NCI-H2029 treated with DMSO at 0.1 percent for 48 hours (cell line): ENCODE measurements at places on chromosomes 7 and 10.

DNA sequence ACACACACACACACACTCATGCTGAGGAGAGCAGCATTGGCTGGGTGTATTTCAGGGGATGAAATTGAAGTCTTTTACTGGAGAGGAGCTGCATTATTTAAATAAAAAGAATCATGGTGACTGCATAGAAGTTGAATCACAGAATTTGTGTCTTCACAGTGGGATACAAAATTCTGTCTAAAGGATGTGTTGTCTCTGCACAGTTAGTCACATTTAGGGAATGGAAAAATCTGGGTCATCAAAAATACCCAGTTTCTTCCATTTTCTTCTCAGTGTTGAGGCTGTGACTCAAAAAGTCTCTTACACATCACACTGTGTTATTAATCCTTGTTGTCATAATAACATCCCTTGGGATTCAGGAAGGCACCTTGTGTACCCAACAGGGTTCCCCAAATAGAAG is 10.9 kb downstream of the PAPSS2 start:
- DNase-seq: no peak

GRCh38 chr10:103145860-103146466 is 47.1 kb downstream of the NT5C2 start:
- DNase-seq: no peak

DNA sequence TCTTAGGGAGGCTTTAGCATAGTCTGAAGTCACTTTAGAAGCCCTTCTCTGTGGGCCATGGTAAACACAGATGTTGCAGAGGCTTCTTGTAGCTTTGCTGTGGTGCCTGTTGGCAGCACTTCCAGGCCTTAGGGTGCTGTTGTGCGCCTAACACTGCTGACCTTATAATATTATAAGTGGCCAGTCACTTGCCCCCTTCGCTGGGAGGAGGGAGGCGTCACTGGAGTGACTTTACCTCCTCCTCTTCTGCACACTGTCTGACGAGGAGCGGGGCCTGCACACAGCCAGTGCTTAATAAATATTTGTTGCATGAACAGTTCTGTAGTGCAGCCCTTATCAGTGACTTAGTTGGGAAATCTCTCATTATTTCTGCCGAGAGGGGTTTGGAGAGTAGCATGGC is 63.3 kb downstream of the WDR37 start:
- no peak for DNase-seq

GRCh38 chr10:73095481-73096021 is 1.1 kb downstream of the P4HA1 start:
- DNase-seq: no peak

GRCh38 chr10:110074298-110074697 is 66.5 kb downstream of the ADD3 start:
- DNase-seq: no peak

DNA sequence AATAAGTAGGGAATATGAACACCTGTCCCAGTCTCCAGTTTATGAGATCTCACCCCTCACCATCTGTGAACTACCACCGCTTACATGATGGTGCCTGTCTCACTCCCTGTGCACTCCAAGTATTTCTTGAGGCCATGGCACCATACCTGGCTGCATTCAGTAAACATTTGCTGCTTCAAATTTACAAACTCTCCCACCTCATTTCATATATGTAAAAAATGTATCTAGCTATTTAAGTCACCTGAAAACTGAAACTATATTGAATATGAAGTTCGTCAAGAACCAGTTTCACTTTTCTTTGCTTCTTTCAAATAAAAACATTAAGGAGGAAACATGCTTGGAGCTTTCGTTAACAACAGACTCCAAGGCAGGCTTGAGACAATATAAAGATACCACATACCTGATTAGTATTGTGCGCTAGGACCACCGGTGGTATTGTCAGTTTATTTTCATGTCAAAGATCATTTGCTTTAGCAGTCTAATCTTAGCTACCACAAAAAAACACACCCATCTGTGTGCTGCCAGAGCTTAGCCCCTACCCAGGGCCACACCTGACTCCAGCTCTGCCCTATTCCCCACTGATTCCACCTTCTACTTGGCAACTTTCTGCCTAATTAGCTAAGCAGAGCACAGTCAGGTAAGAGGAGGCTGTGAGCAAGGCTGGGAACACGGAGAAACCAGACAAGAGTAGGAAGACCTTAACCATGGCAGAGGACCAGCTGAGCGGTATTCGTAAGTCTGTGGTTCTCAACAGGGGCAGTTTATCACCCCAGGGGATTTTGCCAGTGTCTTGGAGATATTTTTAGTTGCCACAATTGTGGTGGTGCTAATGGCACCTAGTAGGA is 92.0 kb downstream of the ZFAND4 start:
- DNase-seq: no peak

DNA sequence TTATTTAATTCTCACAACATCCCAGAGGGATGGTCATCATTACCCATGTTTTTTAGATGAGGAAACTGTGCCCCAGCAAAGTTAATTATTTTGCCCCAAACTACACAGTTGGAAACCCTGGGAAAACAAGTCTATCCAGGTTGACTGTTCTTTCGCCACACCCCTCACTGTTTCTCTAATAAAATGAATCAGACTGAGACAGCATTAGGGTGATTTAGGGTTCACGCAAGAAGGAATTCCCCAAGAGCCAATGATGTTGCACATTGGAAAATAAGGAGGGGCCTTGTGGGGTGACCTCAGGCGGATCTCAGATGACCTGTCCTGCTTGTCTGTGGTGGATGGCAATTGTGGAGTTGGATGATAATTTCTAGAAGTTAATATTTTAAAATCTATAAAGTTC is 135.7 kb upstream of the TBX20 start:
- DNase-seq: no peak

GRCh38 chr7:47040795-47041347 is 541.0 kb downstream of the TNS3 start:
- DNase-seq: no peak

- no peak for DNase-seq
These were observed 55.9 kb downstream of the ITIH5 start for GRCh38 chr10:7610651-7611389.

DNA sequence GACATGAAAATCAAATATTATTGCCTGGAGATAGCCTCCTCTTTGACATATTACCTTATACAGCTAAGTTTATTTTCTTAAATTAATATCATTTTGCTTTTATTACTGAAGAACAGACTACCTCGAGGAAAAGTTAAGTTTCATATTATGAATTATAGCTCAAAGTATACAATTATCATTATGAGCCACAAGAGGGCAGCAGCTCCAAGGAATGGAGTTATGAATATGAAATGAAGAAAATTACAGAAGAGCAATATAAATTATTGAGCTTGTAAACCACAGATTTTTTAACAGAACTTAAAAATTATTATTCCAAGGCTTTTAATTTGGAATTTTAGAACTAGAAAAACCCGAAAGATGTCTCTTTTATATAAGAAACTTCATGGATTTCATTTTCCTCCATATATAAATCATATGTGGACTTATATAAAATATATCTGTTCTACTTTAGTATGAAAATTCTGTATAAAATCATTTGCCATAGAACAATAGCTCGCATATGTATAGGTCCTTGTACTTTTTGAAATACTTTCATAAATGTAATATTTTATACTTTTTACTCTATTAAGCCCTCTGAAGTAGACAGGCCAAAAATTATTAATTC is 40.1 kb downstream of the IQUB start:
- peak; percentile 31 for DNase-seq

GRCh38 chr7:128860158-128861073 is 2.2 kb upstream of the ATP6V1F start:
- no peak for DNase-seq

GRCh38 chr7:129986600-129986999 is 33.8 kb upstream of the UBE2H start:
- DNase-seq: no peak

- DNase-seq: no peak
These were observed 39.2 kb downstream of the AIFM2 start for GRCh38 chr10:70093335-70093944.

GRCh38 chr10:26779176-26779860 is 81.4 kb downstream of the ABI1 start:
- peak; percentile 18 for DNase-seq
